ENCODE measurements at places on chromosomes 4 and X. TPM values are rescaled to one million over a fixed set of nuclear protein-coding genes. Genes with fewer than 3 reads are reported as not detected.

- no peak for DNase-seq
These were observed 1.3 kb downstream of the NCAPG start for GRCh38 chr4:17812125-17812524.

- no peak for DNase-seq
These were observed 18.0 kb downstream of the CLCN4 start for GRCh38 chrX:10174810-10175209.

DNA sequence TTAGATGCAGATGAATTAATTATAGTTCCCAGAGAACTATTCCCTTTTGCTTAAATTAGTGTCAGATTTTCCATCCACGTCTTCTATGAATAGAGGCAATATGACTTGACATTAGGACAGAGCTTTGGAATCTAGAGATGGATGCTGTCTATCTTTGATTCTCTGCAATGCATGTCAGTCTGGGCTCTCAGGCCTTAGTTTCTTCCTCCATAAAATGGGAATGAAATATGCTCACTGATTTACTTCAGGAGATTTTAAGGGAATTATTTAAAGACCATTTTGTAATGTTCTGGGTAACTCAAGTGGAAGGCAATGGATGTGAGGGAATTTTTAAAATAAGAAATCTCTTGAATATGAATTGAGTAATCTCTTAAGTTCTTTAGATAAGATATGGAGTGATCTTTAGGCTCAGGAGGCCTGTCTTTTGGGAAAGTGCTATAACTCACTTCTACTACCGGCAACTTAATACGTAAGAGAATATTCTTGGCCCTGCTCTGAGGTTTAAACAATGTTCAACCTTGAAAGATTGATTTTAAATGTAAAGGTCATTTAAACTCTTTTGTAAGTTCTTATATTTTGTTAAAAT is 29.0 kb downstream of the MGST2 start:
- DNase-seq: no peak

Gene NLGN3
- polyA plus RNA-seq: 0.42 TPM

Gene CSN1S1
- not detected for polyA plus RNA-seq

Measured in AG04450 (cell line).